ENCODE measurements at places on chromosomes 7 and 10.

DNA sequence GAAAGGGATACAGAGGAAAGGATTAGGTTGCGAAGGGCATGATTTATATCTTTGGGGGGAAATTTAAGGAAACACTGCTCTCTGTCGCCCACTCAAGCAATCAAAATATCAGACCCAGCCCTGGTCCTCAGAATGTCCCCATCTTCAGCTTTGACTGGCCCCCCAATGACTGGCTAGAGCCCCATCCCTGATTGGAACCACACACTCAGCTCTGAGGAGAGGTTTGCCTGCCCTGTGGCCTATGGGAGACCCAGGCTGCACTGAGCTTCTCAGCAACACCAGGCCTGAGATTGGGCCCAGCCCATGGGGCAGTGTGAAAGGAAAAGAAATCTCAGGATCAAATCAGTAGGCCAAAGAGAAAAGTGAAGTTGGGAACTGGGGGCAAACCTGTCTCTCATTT lies 69.5 kb downstream of the ADCYAP1R1 start:
- no peak for DNase-seq

- DNase-seq, result no peak
Measured at GRCh38 chr7:152858761-152859160, 99.2 kb downstream of the ACTR3B start.

DNA sequence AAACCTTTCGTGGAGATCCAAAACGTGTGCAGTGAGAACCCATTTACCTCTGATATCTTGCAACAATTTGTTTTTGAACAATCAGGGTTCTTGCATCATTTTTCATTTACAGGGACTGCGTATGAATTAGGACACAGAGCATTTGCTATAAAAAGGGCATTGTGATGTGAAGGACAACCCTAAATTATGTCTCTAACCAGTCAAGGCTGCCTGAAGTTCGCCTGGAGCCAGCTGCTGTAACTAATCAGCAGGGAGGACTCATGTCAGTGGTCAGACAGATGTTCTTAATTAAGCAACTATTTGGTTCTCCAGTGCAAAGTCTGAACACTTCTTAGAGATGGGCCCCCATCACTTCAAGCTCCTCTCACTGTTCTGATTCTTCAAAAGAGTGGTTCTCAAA lies 674.8 kb downstream of the KCNMA1 start:
- no peak for DNase-seq

GRCh38 chr7:139574618-139575337 lies 51.3 kb downstream of the CLEC2L start:
- DNase-seq, result no peak

DNA sequence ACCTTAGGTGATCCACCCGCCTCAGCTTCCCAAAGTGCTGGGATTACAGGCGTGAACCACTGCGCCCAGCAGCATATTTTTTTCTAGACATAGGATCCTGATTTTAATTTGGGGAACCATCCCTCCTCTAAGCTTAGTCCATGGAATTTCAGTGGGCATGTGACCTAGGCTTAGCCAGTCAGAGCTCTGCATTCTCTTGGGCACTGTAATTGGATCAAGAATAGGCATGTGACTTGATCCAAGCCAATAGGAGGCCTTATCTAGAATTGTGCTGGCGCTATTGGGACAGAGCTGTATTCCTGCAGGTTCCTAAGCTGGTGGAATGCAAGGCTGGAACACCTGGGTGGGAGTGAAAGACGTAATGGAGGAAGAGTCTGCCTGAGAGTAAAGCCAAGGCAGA lies 36.7 kb upstream of the CRTAC1 start:
- no peak for DNase-seq

DNA sequence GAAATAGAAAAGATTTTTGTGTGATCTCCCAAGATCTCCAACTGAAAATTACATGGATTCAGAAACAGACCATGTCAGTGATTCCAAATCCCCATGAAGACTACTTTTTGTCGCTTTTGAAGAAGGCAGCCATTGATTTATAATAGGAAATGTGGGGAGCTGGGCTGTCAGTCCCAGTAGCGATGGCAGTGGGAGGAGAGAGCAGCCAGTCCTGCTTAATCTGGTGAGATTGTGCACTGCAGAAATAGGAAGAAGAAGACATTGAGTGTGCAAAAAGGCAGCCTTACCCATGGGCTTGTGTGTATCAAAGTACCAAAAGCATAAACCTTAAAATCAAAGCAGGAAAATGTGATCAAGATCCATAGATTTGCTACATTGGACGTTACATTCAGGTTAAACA lies 4.8 kb downstream of the ADRB1 start:
- DNase-seq, result no peak

DNA sequence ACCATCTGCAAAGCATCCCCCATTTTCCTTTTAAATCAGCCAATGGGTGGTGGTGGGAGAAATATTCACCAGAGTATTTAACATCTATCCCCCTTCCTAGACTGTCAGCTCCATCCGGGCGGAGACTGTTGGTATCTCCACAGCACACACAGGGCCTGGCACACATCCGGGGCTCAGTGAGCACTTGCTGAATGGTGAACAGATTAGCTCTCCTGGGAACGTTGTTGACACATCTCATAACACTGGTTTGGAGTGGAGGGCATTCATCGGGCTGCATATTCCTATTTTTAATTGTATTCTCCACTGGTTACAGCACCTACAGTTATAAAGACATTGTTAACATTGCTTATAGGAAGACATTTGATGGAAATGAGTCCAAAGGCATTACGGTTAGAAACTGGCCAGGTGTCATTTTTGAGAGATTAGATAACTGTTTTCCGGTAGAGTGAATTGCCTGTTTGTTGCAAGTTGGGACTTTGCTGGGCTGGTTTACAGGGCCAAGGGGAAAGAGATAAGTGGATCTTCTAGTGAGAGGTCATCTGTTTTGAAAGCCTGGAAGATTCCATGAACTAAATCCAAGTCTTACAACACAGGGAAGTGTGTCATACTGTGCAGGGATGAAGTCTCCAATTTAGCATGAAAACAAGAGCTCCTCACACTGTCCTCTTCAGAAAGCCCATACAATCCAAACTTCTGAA lies 101.8 kb downstream of the EGFR start:
- no peak for DNase-seq

DNA sequence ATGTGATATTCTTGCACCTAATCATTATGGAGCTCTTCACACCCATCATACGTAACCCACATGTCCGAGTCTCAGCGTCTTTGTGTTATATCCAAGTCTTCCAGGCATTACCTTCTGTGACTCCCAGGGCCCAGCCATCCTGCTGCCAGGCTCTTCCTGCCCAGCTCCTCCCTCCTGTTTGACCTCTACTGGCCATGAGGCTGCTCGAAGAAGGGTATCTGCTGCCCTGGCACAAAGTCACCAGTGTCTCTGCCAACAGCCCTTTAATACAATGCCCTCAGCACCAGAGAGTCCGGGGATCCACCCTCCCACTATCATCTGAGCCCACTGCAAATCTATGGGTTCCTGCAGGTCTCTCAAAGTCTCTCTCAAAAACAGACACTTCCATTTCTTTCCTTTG lies 65.3 kb upstream of the WAC start:
- DNase-seq, result no peak

DNA sequence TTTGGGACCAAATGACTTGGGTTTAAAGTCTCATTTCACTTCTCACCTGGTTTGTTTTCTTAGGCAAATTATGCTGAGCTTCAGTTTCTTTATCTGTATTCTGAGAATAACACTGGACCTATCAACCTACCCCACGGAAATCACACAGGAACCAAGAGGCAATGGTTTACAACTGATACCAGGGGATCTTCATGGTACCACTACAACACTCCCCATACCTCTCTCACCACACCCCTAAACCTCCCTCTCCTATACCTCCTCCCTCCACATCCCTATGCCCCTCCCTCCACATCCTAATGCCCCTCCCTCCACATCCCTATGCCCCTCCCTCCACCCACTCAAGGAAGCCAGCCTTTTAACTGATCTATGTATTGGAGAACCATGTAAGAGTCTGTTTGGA lies 9.9 kb downstream of the FAM204A start:
- DNase-seq, result no peak

- no peak for DNase-seq
Measured at GRCh38 chr10:11397980-11398580, 213.4 kb downstream of the USP6NL start.

GRCh38 chr7:24851786-24852185 lies 94.5 kb upstream of the GSDME start:
- no peak for DNase-seq

- no peak for DNase-seq
Measured at GRCh38 chr10:46321770-46322169, 35.0 kb downstream of the ANTXRL start.

DNA sequence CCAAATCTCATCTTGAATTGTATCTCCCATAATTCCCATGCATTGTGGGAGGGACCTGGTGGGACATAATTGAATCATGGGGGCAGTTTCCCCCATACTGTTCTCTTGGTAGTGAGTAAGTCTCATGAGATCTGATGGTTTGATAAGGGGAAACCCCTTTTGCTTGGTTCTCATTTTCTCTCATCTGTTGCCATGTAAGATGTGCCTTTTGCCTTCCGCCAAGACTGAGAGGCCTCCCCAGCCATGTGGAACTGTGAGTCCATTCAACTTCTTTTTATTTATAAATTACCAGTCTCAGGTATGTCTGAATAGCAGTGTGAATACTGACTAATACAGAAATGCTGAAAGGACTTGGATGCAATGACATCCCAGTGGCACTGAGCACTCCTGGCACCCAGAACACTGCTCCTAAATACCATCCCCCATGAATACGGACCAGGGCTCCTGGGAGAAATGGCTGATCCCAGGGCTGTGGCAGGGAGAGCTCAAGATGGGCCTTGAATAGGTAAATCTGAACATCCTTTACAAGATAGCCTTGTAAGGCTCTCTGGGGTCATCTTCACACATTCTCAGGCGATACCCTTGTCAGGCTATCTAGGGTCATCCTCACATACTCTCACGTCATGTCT lies 19.4 kb downstream of the ZFAND2A start:
- peak; percentile 51 for DNase-seq

- DNase-seq, result no peak
Measured at GRCh38 chr10:71431239-71432100, 34.8 kb downstream of the CDH23 start.

DNA sequence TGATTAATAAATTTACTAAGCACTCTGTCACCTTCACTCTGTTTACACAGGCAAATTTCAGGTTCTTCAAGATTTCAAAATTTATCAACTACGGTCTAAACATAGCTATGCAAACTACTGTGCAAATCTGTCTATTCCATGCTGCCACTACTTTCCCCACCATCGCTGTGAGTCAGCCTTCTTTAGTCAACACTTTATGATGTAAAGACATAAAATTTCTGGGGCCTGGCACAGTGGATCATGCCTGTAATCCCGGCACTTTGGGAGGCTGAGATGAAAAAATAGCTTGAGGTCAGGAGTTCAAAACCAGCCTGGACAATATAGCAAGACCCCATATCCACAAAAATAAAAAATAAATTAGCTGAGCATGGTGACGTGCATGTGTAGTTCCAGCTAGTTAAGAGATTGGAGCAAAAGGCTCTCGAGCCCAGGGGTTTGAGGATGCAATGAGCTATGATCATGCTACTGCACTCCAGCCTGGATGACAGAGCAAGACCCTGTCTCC lies 42.6 kb downstream of the CNOT4 start:
- no peak for DNase-seq

DNA sequence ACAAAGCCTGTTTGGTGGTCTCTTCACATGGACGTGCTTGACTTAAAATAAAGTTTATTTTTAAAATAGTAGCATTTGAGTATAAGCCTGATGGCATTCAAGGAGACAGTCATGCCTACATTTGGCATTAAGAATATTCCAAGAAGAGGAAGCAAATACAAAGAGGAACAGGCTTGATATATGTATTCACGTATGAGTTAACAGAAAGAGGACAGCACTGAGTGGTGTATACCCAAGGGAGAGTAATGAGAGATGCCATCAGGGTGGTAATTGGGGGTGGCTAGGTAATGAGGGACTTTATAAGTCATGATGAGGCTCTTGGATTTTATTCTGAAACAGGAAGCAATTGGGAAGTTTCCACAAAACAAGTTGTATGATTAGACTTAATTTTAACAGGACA lies 363.3 kb downstream of the SEMA3D start:
- no peak for DNase-seq
